ENCODE measurements at places on chromosomes 16 and 17.

DNA sequence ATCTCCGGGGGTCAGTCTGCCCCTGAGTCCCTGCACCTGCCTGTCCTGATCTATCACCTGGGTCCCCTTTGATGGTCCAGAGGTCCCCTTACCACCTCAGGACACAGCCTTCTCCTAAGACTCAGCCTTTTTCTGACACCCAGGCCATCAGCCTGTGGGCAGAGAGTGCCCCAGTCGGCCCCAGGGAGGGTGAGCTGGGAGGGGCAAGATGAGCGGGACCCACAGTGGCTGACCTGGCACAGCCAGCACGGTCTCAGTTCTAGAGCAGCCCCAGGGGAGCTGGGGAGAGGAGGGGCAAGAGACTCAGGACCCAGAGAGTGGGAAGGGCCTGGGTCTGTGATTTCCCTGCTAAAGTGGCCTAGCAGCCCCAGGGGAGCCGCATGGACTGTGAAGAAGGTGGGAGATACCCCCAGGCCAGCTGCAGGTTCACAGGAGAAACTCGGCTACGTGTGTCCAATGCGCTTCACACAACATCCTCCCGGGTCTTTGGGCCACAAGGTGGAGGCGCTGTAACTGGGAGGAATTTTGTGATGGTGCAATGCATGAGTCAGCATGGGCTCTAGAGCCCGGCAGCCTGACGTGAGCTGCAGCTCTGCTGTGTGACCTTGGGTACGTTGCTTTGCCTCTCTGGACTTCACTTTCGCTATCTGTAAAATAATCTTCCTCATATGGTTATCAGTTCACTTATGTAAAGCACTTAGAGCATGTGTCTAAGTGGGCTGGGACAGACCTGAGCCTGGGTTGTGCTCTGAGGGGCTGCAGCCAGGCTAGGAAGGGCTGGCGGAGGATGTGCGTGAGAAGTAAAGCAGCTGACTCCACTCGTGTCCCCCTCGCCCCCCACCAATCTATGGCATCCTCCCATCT, 67.2 kb upstream of the LHX1 start:
- DNase-seq: peak; percentile 69

DNA sequence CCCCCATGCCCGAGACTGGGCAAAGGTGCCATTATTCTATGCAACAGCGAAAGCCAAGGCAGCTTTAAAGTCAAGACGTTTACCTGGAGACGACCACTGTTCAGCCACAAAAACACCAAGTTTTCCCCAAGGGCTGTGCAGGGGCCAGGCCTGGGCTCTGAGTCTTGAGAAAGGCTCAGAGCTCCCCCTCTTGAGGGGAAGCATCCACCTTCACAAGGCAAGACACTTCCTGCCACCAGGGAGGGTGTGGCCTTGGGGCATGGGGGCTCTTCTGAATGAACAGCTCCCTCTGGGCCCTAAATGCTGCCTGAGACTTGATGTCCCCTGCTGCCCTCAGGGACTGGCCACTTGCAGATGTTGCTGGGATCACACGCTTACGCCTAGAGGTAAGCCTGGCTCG, 26.5 kb downstream of the PDIA2 start:
- no peak for DNase-seq

DNA sequence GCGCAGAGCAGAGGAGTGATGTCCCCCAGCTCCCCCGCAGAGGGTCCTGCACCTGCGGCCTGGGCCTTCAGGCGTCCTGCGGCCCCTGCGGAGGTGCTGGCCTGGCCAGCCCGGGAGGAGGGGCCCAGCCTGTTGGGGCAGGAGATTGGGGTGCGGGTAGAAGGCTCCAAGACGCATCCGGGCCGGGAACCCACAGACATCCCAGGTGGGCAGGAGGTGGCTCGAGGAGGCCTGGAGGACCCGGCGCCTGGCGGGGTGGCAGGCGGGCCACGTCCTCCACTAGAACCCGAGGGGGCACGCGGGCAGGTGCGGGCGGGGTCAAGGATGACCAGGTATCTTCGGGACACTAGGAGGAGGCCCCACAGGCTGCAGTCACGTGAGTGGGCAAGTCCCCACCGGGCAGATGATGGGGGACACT, 647 bp upstream of the SECTM1 start:
- DNase-seq: no peak

DNA sequence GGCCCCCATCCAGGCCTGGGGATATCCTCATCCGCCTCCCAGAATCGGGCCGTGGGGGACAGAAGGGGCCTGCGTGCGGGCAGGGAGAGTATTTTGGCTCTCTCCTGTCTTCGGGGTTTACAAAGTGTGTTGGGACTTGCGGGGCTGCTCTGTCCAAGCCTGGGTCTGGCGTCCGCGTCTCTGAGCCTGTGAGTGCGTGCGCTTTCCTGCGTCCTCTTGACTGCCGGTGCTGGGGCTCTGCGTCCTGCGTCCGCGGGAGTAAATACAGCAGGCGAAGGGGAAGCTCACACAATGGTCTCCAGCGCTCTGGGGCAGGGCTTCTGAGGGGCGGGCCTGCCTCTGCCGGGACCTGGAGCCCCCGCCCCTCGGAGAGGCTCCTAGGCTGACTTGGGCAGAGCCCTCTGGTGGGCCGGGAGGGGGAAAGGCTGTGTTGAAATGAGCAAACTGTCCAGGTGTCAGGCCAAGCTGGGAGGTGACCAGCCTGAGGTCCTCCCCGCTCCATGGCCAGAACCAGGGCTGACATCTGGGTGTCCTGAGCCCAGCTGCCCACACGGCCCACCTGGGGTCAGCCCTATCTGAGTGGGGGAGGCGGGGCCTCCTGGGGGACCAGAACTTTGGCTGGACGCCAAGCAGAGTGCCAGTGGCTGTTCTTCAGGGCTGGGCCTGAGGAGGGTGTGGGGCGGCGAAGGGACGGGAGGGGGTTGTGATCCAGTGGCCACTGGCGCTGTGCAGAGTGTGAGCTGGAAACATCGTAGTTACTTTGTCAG, 233.6 kb downstream of the SEC14L1 start:
- DNase-seq: peak; percentile 91

DNA sequence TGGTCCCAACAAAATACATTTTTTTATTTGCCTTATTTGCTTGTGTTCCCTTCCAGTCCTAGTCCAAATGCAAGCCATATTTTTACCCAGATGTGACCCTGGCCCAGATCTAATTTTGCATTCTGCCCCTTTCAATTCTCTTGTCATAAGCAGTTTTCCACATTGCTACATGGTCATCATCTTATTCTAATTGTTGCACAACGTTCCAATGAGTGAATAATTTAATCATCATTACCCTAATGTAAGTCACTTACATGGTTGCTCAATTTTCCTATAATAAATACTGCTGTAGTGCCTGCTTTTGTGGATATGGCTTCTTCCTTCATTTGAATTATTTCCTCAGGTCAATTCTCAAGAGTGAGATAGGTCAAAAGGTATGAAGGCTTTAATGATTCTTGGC, 12.8 kb downstream of the RSAD1 start:
- DNase-seq: no peak

DNA sequence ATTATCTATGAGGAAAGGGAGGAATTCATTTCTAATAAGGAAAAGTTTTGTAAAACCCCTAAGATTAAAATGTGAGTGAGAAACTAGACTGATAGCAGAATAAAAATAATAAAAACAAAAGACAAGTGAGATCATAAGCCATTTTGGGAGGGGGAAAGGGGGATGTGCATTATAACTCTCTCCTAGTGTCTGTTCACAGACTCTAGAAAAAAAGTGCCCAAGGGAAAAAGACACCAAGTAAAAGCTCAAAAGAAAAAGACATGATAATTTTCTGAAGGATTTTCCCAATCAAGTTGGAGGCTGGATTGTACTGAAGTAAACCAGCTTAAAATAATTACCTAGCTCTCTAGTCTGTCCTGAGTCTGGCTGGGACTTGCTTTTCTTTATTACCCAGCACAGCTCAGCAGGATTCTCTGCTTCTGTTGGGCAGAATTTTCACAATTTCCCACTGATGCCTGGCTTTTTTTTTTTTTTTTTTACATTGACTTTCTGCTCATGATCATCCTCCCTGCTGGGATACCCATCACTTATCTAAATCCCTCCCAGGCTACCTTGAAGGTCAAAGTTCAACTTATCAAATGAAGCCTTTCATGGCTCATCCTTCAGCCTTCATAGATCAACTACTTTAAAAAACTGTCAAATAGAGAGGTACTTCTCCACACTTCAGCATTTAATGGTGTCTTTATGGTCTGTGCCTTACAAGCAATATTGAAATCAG, 124.2 kb upstream of the KCNJ16 start:
- DNase-seq: no peak

DNA sequence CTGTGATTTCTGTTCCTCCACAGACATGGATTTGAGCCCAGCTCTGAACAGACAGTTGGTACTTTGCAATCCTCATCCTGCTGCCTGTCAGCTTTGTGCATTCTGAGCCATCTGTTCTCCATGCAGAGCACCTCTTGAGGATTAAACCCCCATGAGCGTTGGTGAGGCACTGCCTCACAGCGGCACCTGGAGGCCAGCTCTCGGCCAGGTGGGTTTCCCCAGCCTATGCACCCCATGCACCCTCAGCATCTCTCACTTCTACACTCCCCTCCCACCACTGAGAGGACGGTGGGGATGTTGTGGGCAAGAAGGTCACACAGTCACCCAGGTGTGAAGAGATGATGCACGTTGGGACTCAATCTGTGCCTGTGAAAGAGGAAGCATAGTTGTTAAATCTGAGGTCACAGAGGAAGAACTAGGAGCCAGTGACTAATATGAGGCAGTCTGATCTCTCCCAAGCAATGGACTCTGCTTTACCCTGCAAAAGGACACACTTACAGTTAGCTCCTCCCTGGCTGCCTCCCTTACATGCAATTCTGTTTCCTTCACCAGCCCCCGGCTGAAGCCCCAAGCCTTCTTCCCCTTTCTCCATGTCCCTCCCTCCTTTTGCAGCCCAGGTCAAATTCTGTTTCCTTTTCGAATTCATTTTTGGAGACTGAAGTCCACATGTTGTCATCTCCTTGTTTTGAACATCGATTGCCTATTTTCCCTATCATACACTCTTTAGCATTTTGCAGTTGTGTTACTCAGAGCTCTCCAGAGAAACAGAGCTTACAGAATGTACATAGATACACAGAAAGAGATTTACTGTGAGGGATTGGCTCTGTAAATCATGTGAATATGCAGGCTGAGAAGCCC, 58.5 kb downstream of the HS3ST3B1 start:
- DNase-seq: no peak

All from choroid plexus epithelial cell (primary cell).